Stimulated activated CD4-positive, alpha-beta T cell treated with anti-CD3 and anti-CD28 coated beads, Interleukin-15, amount 100 ng/mL, for 1 hour (primary cell): ENCODE measurements at places on chromosomes 3 and 15.

- DNase-seq, result no peak
Observed at GRCh38 chr3:196166741-196167140, 44.5 kb downstream of the ZDHHC19 start.

DNA sequence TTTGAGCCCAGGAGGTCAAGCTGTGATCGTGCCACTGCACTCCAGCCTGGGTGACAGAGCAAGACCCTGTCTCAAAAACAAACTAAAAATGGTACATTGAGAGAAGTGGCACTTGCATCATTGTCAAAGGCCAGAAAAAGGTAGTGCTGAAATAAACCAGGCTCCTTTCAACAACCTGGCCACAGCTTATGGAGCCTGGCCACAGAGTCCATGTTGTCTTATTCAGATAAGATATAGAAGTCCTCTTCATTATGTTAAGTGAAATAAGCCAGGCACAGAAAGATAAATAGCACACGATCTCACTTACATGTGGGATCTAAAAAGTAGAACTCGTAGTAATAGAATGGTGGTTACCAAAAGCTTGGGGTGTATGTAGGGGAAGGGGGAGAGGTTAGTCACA lies 34.8 kb downstream of the EMC4 start:
- DNase-seq, result no peak

DNA sequence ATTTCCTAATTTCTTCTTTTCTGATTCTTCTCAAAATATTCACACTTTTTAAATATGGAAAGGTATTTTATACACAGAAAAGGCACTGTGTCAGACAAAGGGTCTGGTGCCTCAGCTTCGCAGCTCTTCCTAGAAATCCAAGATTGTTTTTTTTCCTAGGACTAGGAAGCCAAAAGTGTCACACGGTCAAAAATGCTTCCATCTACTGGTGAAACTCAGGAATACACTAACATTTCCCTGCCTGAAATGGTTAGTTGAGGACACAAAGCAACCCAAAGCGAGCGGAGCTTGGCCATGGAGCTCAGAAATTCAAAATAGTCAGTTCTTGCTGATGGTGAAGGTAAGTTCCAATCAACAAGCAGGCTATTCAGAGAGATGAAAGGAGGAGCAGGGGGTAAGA lies 426.5 kb upstream of the RASGRP1 start:
- DNase-seq, result no peak

DNA sequence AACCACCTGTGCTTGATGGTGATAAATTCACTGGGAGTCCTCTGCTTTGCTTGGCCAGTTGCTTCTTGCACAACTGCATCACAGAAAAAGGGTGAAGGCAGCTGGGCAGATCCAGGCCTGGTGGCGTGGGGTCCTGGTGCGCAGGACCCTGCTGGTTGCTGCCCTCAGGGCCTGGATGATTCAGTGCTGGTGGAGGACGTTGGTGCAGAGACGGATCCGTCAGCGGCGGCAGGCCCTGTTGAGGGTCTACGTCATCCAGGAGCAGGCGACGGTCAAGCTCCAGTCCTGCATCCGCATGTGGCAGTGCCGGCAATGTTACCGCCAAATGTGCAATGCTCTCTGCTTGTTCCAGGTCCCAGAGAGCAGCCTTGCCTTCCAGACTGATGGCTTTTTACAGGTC lies 31.1 kb upstream of the IQCF2 start:
- no peak for DNase-seq

DNA sequence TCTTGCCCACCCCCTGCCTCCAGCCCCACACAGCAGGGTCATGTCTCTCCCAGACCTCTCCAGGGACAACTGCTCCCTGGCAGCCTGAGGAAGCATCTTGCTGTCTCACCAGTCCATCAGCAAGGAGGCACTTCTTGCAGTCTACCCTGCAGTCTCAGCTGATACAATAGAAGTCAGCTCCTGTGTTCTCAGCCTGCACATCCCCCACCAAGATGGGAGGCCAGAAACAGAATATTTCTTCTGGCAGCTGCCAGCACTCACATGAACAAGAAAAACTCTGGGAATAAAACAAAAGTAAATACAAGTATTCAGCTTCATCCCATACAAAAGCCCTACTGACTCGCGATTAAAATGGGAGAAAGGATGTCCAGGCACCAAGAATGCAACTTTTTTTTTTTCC lies 457.4 kb upstream of the PROK2 start:
- DNase-seq, result no peak

DNA sequence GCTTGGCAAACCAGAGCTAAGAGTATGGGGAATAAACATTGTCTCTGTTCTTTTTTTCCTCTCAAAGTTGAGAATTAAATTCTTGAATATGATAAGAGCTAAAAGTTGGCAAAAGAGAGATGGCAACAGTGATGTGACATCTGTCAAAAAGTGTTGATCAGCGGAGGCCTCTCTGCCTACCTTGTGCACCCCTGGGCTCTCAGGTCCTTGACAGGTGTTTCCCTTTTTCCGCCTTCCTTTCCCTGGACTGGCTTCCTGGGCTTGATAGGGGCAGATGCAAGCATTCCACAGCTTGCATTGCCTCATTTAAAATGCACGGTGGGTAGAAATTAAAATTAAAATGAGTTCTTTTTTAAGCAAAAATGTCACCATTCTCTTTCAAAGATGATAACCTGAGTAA lies 84.2 kb downstream of the NSUN3 start:
- no peak for DNase-seq

GRCh38 chr3:48607519-48607918 lies 1.9 kb downstream of the UQCRC1 start:
- DNase-seq, result no peak

DNA sequence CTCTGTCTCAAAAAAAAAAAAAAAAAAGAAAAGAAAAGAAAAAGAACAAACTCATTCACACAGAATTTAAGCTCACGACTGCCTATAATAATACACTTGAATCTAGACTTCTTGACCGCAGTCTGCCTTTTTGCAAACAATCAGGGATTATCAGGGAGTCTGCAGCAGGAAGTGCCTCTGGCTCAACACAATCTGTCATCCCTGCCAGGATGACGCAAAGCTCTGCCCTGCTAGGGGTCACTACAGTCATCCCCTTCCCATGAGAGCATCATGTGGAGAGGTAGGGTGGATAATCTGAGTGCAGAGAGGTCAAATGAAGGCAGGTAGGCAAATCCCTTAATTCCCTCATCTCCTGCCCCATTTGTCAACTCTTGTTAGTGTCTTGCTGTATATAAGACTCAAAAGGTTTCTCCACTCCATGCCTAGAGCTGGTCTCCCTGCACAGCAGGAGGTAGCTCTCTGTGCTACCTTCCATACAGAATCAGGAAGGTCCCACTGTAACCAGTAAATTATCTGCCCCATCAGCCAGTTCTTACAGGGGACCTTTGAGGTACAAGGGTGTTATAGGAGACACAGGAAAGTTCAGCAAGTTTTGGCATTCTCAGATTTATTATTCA lies 4.2 kb downstream of the UBAP1L start:
- DNase-seq, result no peak

- DNase-seq, result no peak
Observed at GRCh38 chr15:101528108-101528916, 38.8 kb upstream of the PCSK6 start.

DNA sequence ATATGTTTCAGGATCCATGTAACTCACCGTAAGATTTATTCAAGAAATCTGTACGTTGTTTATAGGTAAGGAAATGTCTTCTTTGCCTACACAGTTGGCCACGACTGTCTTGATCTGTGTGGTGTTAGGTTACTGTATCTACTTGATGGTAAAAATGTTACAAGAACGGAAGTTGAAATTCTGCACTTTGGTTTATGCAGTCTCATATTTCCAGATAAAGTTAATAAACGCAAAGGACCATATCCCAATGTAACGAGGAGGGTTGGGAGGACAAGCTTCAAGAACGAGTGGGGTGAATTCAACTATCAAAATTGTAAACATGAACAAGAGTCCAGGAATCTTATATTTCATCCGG lies 1.0 kb downstream of the USF3 start:
- DNase-seq, result no peak

DNA sequence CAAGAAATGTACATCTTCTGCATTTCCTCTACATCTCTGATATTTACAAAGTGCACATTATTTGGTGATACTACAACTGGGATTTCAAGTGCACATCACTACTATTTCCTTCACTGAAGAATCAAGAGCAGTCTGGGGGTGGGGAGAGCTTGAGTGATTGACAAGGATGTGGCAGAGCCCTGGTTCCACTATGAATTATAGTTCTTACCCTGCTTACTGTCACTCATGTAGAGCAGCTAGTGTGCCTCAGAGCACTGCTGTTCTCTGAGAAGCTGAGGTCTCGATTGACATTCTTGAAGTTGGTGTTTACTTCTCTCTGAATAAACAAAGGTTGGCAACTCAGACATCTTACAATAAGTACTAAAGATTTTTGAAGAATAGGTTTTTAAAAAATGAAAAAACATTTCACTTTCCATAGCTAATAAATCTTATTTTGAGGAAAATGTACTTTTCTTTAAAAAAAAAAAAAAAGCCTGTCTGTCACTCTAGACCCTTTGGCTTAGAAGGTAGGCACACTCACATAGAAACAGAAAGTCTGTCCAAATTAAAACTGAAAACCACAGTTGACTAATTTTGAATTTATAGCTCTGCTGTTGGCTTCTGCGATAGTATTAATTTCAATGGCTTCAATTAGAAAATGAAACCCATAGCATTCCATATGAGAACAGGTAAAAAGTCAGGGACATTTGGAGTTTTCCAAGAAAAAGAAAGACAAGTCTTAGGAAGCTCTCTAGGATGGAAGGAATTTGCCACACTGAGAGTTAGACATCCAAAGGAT lies 5.6 kb downstream of the GREM1 start:
- DNase-seq, result no peak

DNA sequence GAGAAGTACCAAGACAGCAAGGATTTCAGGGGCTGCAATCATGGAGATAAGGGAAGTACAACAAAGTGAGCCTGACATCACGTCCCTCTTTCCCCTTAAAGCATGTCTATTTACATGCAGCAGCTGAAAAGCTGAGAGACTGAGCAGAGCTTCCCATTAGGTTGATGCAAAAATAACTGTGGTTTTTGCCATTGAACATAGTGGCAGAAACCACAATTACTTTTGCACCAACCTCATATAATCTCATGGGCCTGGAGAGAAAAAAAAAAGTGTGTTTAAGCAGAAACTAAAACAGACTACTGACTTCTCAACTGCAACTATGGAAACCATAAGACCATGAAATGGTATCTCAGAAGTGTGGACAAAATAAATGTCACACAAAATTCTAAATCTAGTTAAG lies 48.3 kb downstream of the CCDC12 start:
- no peak for DNase-seq

DNA sequence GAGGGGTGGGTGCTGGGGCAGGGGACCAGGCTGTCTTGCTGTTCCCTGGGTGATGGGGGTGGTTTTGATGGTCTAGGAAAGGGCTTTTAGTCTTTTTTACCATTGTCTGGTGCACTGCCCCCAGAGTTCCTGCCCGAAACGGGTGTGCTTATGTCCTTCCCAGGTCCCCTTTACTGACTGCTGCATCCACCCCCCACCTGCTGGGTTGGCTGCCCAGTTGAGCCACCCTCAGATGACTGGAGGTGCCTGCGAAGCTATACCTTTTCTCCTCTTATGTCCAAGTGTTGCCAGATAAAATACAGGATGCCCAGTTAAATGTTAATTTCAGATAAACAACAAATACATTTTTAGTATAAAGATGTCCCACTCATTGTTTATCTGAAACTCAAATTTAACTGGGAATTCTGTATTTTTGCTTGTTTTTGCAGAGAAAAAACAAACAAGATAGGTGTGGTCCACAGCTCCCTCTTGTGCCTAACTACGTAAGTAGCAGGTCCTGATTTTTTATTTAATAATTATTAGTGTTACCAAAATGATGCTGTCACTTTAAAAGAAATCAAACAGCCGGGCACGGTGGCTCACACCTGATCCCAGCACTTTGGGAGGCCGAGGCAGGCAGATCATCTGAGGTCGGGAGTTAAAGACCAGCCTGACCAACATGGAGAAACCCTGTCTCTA lies 6.1 kb upstream of the RPP14 start:
- no peak for DNase-seq

DNA sequence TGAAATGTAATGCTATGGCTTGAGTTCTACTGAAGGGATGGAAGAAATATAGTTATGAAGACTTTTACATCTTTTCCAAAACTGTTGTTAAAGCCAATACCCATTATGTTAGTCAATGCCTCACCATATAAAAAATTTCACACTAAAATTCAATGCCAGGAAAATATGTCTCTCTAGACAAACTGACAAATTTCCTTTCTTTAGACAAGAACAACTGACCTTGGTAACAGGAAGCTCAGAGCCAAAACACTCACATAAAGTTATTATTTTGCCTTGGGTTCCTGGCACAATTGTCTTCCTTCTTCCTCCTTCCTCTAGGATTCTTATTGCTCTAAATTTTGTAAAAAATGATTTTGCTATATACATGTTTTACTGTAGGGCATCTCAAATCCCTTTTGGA lies 26.7 kb downstream of the INTS14 start:
- DNase-seq, result no peak

DNA sequence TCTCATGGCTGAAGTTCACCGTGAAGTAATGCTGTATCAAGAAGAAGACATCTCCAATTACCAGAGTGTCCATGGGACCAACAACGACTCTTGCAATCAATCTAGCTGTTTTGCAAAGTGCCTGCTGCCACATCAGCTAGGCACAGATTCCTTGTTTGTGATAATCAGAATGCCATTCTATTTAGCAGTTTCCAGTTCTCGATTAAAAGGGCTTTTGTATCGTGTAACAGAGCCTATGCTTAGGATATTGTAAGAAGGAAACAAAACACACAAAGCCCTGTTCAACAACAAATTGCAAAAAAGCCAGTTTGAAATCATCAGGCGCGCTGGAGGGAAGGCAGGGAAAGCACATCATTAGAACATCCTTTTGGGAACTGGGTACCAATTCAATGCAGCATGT lies 26.1 kb downstream of the RASGRF1 start:
- no peak for DNase-seq

DNA sequence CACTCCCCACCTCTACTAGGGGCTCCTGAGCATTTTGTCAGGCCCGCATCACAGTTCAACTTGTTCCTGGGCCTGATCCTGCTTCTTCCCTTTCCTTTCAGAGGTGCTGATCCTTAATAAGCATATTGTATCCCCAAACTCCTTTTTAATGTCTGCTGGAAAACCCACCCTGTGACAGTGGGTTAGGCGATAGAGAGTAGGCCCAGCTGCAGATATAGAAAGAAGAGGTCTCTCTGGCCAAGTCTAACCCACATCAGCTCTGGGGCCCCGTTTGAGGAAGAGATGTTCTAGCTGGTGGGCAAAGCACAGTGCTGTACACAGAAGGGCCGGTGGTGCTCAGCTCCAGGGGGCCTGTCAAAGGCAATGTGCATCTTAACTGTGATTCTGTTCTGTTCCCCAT lies 34.3 kb upstream of the ST6GAL1 start:
- DNase-seq, result no peak

- DNase-seq, result no peak
Observed at GRCh38 chr3:178947738-178948137, 123.9 kb downstream of the ZMAT3 start.

DNA sequence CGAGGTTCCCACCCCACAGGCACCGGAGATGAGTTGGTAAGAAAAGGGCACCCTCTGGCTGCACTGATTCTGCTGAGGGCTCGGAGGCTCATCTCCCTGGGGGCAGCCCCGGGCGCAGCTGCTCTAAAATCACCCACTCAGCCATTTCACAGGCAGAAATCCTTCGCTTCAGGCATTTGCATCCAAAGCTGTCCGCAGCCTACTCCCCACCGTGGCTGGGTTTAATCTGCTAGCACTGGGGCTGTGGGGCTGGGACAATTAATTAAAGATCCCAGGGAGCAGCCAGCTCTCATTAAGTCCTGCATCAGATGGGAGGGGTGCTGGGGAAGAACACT lies 104.3 kb upstream of the PRR20G start:
- no peak for DNase-seq
